Kidney glomerular epithelial cell (primary cell): ENCODE measurements at places on chromosomes 5 and 9.

DNA sequence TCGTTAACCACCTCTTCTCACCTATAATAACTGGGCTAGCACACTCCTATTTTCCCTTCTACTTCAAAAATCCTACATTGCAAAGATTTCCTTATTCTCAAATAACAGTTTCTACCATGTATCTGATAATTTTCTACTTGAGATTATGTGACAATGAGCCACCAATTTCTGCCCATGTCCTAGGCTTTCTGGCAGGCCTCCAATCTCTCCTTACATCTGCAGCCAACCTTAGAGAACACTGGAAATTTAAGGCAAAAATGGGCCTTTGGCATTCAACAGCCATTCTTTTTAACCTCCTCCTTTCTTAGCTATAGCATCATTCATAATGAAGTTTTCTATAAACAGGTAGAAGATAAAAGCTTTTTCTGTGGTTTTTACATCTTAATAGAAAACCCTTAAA is 225.1 kb downstream of the ARRDC3 start:
- DNase-seq = no peak

DNA sequence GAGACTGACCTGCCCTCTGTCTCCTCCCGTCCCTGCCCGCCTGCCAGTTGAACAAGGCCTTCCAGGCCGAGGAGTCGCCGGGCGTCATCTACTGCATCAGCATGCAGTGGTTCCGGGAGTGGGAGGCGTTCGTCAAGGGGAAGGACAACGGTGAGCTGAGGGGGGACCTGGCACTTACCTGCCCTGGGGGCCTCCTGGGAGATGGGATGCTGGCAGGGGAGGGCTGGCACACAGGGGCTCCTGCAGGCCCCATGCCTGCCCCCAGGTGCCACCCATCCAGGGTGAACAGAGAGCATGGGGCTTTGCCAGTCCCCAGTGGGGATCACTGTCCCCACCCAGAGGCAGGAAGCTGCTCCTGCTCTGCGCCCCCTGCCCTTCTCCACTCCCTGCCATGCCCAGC is 43.0 kb downstream of the USP20 start:
- no peak for DNase-seq

DNA sequence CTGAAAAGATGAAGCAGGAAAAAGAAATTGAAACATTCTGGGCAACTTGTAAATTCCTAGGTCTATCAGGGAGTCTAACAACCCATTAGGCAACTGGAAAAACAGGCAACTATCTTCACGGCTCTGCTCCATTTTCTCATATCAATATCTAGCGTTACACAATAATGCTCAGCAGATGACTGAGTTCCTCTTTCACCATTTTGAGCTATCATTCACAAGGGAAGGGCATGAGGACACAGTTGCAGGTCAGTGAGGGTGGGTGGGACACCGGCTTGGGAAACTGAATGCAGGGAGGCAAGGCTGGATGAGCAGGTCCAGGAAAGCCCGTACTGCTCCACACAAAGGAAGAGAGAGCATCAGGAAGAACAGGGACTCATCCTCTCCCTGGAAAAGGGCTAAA is 67.0 kb downstream of the FRMD3 start:
- DNase-seq = no peak

DNA sequence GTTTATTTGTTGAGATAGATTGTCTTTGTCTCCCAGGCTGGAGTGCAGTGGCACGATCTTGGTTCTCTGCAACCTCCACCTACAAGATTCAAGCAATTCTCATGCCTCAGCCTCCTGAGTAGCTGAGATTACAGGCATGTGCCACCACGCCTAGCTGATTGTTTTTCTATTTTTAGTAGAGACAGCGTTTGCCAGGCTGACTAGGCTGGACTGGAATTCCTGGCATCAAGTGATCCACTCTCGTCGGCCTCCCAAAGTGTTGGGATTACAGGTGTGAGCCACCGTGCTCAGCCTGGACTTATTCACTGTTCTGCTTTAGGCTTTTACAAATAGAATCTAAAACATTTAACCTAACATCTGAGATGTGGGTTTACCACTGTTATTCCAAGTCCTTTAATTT is 91.3 kb downstream of the COMMD10 start:
- no peak for DNase-seq

DNA sequence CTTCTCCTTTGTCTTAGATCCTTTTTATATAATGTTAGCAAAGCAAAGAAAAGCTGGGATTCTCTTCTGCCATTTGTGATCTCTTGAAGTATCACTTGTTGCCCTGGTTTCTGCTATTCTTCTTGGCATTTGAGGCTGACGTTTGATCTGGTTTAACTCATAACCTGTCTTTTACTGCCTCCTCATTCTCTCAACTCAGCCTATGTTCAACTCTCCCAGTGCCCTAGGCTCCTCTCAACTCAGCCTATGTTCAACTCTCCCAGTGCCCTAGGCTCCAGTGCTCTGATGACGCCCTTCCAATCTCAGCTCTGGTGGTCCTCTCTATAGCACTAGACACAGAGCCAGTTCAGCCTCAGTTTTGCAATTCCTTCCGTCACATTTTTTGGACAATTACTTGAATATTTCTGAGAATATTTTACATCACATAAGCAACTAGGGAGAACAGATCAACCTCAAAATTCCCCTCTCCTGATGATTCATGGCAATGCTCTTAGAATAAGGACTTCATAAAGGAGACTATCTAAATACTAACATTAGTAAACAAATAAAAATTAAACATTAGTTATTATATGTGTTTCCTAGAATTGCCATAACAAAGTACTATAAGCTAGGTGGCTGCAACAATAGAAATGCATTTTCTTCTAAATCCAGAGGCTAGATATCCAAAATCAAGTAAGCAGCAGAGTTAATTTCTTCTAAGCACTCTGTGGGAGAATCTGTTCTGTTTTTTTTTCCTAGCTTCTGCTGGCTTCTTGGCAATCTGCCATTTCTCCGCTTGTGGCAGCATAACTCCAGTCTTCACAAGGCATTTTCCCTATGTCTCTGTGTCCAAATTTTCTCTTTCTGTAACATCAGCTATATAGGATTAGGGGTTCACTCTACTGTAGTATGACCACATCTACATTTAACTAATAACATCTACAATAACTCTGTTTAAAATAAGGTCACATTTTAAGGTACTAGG is 662.1 kb upstream of the FTMT start:
- peak; percentile 29 for DNase-seq

GRCh38 chr5:53479590-53480415 is 626 bp upstream of the FST start:
- DNase-seq = no peak

DNA sequence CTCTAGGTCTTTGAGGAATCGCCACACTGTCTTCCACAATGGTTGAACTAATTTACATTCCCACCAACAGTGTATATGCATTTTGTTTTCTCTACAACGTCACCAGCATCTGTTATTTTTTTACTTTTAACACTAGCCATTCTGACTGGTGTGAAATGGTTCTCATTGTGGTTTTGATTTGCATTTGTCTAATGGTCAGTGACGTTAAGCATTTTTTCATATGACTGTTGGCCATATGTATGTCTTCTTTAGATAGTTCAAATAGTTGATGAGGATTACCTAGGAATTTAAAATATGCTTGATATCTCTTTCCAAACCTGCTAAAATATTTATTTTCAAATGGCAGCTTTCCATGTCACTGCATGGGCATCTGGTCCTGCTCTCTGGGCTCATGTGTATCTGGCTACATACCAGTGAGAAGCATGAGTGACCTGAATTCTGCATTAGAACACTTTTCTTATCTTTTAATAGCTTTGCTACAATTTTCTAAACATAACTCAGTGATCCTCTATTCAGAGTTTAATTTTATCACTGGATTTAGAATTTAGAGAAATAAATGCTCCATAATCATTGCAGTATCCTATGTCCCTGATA is 95.8 kb upstream of the ADAMTS16 start:
- DNase-seq = no peak

DNA sequence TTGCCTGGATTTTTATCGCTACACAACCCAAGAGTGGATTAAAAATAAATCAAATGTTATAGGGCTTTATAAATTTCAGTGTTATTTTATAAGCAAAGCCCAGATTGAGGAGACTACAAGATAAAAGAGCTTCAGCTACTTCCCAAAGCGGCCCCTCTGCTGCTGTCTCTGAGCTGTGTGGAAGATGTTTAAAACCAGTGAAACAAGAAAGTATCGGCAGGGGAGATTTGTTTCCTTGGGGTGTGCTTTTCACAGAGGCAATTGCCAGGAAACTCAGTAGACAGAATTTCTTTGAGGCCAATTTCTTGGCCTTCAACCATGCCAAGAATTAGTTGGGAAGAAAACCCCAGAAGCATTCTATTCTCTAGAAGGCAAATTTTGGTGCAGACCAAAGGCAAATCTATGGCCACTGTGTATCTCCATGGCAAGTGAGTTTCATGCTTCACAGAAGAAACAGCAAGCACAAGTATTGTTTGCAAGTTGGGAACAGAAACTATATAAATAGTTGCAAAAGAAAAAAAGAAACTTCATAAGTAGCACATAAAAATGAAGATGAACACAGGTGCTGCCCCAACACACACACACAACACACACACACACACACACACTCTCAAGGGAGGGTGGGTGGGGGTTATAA is 197.2 kb downstream of the PARP8 start:
- DNase-seq = no peak

DNA sequence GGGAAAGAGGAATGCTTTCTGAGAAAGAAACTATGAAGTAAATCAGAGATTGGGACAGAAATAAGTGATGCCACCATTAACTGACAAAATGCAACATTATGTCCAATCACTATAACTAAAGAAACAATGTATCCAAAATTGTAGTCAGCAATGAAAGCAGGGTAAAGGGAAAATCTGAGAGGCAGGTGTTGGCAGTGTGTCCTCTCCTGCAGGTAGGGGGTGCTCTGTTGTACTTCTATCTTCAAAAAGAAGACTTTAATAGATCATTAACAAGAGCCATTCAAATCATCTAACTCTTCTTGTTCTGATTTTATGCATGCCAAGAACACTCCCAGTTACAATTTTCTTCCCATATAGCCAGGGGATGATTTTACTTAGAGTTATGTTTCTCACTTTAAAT is 1275.7 kb downstream of the PTPRD start:
- no peak for DNase-seq

DNA sequence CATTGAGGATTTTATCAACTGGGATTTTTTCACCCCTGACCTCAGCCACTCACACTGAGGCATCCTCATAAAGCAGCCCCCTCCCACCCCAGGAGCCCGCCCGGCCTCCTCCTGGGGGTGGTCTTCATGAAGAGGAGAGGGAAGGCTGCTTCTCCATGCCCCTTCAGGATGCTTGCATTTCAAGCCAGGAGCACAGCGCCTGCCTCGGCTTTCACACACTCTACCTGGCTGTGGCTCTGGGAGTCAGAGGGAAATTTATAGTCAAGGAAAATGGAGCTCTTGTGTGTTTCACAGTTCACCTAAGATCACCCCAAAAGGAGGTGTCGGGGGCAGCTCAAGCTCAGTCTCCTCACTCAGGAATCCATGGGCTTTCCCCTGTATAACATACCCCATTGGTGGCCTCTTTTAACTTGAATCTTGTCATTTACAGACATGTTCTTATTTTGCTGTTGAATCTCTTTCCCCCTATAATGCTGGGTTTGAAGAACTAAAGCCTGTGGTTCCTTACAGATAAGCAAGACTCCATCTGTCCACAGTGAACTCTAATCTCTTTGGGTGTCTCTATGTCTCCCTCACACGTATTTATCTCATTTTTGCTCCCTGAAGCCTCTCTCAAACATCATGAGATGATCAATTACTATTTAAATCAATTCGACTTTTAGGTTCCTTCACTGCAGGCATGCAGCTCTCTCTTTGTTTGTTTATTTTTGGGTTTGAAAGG is 22.6 kb upstream of the IQGAP2 start:
- no peak for DNase-seq

GRCh38 chr9:70403166-70403565 is 11.3 kb downstream of the KLF9 start:
- DNase-seq = no peak

GRCh38 chr5:10885026-10885425 is 124.0 kb upstream of the DAP start:
- DNase-seq = peak; percentile 71

DNA sequence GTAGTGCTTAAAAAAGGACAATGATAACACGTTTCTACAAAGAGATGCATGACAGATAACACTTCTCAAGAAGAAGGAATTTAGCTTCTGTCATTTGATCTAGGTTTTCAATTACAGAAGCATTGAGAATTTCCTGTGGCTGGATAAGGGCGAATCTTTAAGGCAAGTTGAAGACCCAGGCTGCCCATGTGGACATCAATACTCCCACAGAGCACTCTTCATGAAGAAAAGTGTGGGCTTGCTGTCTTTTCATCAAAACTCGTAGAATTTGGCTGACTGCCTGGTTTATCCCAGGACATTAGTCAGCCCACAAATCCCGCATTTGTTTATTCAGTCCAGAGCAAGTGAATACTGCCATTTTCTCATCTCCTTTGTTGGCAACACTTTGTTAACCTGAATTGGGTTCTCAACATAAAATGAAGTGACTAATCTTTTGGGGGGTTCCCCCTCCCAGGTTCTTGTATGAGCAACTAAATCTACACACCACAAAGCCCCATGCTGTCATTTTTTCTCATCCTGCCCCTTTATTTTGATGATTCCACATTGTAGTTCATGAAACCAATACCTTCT is 43.4 kb upstream of the CDKN2B start:
- peak; percentile 99 for DNase-seq
